DMS79 treated with DMSO at 0.1 percent for 48 hours (cell line): ENCODE measurements at places on chromosomes 3 and 15.
A peak's percentile ranks its signal among the peaks of the same experiment; 100 is the strongest.

- no peak for DNase-seq
Measured at GRCh38 chr15:97728791-97729190, 231.7 kb upstream of the ARRDC4 start.

- no peak for DNase-seq
Measured at GRCh38 chr3:105394177-105394576, 27.5 kb downstream of the ALCAM start.

DNA sequence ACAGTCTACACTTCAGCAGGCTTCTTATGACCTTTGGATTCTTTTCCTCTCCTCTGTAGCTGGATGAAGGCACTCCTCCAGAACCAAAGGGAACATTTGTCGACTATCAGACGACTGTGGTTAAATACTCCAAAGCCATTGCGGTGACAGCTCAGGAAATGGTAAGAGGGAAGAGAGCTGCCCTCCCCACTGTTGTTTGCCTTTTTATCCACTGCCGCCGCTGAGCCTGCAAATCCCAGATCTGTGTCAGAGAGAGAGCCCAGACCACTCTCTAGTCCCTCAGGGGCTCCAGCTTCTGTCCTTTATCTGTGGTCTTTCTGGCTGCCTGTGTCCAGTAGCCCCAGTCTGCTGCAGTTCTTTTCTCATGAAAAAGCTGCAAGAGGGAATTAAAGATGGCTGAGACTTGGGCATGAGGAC is 261.5 kb upstream of the TPM1 start:
- DNase-seq, result no peak

DNA sequence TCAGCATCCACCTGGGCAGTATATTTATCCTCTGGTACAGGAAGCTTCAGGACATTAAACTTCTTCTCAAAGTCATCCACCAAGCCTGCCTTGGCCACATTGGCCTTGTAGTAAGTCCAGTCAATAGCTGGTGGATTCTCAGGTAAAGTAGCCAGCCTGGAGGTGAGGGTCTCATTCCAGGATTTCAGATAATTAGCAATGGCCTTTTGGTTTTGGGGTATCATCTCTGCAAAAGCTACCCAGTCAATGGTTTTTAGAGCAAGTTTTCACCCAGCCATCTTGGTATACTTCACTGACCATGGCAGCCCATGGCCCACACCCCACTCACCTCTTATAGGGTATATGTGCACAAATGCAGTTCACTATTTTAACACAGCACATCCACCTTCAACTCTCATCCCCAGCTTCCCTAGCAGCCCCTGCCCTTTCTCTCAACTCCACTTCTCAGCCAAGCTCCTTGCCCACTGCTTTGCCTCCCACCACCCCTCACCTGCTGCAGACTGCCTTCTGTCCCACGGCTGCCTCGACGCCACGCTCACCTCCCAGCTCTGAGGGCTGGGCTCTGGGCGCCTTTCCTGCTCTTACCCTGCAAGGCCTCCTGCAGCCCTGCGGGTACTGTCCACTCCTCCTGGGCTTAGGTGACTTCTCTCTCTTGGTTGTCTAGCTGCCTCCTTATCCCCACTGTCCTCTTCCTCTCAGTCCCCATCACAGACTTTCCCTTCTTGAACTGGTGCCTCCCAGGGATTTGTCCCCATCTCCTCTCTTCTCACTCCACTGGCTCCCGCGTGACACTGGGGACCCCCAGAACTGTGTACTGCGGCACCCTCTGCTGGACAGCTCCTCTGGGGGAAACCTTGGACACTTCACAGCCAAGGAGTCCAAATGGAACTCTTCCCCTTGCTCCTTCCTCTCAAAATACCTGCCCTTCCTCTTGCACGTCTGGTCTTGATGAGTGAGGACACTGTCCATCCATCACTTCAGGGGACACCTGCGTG is 1.7 kb upstream of the TGM5 start:
- DNase-seq, result no peak

- no peak for DNase-seq
Measured at GRCh38 chr3:184237807-184238206, 8.4 kb downstream of the VWA5B2 start.

DNA sequence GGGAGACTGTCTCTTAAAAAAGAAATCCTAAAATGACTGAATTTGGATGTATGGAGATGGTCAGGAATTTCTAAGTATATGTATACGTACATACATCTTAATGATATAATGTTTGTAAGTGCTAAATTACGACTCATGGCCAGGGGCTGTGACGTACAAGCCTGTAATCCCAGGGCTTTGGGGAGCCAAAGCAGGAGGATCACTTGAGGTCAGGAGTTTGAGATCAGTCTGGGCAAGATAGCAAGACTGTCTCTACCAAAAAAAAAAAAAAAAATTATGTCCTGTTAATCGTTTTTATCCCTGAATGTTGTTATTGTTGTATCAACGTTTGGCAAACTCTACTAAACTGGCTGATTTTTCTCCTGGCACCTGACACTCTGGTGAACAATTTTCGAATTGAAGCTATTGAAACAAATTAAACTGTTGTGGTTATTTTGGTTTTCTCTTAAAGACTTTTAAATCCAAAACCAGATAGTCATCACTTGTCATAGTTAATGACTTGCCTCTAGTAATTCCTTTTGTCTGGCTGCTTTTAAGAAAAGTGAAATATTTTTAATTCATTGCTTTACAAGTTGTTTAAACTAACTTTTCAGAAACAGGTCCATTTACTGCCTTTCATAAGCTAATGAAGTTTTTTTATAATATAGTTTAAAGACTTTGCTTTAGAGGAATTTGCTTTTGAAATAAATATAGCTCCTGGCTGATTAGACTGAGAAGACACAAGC is 7.0 kb downstream of the MORF4L1 start:
- DNase-seq, result no peak

GRCh38 chr3:20974396-20974795 is 776.6 kb downstream of the ZNF385D start:
- DNase-seq, result no peak

DNA sequence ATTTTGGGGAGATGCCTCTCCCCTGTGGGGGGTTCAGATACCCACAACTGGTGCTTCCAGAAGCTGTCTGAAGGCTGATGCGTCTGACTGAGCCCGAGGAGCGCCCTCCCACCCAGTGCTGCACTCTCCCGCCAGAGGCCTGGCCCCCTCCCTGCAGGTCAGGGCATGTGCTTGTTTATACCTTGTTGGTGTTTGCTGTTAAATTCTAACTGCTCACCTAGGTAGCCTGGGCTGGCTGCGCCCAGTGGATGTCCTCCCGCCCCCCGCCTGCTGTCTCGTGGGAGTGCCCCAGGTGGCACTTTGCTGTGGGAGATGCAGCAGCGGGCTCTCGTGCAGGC is 12.9 kb downstream of the KLF13 start:
- DNase-seq, result no peak

DNA sequence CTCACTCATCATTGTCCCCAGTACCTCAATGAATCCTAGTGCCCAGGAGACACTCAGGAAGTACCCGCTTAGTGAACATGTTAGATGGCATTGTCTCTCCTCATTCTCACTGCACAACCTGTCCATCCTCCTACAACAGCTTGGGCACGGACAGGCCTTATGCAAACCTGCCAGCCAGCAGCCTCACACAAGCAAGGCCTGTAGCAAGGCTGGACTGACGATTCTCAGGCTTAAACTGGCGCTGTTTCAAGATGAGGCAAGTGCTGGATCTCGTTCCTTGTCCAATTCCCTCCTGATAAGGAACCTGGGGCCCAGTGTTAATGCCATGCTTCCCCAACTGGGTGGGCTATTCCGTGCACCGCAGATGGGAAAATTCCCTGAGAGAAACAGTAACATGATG is 59.0 kb downstream of the CDCP1 start:
- no peak for DNase-seq

- no peak for DNase-seq
Measured at GRCh38 chr3:136120373-136121348, 75.5 kb downstream of the MSL2 start.

DNA sequence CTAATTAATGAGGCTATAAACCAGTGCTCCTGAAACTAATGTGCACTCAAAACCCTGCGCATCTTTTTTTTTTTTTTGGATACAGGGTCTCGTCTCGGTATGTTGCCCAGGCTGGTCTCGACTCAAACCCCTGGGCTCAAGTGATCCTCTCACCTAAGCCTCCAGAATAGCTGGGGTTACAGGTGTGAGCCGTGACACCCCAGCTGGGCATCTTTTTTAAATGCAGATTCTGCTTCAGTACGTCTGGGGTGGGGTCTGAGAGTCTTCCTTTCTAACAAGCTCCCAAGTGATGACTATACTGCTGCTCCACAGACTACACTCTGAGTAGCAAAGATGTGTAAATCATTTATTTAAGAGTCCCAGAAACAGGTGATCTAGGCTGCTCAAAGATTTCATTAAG is 73.0 kb downstream of the BFSP2 start:
- peak; percentile 67 for DNase-seq

- DNase-seq, result no peak
Measured at GRCh38 chr3:160287666-160288065, 62.4 kb downstream of the C3orf80 start.

GRCh38 chr3:36800533-36801116 is 36.3 kb upstream of the DCLK3 start:
- DNase-seq, result no peak

DNA sequence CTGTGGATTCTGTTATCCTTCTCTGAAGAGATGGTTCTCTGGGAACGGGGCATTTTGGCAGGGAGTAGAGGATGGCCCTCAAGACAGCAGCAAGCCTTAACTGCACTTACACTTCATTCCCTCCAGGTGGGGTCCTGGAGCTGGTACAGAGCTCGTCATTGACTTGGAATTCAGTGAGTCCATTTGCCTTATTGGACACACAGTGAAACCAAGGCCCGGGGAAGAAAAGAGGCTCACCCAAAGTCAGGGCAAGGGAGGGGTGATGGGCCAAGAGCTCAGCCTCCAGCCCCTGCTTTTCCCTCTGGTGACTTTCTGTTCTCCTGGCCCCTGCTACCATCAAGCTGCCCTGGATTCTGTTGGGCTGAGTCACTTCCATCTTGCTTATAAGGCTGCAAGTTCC is 125.6 kb downstream of the ETFA start:
- no peak for DNase-seq

- DNase-seq, result no peak
Measured at GRCh38 chr3:171700653-171701052, 109.6 kb downstream of the PLD1 start.

DNA sequence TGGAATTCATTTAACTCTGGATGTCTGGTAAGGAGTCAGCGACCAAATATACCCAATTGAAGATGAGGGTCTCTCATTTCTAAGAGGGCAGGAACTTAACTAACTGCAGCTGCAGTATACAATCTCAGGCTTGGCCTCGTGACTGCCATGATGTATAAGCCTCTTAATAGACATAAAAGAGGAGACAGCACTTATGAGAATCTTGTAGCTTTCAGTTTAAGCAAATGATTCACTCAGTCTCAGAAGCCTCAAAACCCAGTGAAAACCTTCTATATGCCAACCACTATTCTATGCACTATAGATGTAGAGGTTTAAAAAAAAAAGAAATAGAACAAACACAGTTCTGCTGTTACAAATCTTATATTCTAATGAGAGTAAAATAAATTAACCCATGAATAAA is 513.9 kb downstream of the TBL1XR1 start:
- DNase-seq, result no peak

GRCh38 chr3:127172781-127173515 is 20.0 kb upstream of the PRR23E start:
- peak; percentile 83 for DNase-seq

- DNase-seq, result no peak
Measured at GRCh38 chr15:52584414-52584813, 15.6 kb upstream of the ARPP19 start.

GRCh38 chr15:90161950-90162361 is 39.2 kb upstream of the SEMA4B start:
- no peak for DNase-seq

DNA sequence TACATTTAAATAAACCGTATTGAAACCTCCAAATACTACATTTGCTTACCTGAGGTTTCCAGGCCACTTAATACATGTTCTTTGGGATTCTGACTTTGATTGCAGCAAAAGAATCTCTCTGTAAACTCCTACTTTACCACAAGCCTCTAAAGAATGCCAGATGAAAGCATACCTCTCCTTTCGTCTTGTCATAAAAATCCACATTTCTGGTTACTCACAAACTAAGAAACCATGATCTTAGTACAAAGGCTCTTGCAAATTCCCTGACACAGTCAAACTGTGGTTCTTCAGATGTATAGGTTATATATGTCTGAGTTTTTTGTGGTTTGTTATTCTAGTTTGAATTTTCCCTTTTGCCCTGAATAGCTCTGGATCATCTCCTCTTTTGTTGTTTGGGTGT is 188.4 kb downstream of the RAP2B start:
- DNase-seq, result no peak

DNA sequence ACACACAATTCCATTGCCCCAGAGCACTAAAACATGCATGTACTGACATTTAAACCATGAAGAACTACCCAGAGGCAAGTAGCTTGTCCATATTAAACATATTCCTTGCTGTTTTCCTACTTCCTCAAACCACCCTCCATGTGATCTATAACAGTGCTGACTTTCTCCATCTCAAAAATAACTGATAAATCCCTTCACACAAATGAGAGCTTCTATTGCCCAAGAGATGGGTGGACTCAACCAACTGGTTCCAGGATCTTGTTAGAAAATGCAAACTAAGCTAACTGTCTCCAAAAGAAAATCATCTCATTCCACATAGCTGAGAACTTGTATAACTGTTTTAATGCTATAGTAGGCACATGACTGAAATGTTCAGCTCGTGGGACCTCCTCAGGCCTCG is 29.6 kb downstream of the DCLK3 start:
- no peak for DNase-seq

DNA sequence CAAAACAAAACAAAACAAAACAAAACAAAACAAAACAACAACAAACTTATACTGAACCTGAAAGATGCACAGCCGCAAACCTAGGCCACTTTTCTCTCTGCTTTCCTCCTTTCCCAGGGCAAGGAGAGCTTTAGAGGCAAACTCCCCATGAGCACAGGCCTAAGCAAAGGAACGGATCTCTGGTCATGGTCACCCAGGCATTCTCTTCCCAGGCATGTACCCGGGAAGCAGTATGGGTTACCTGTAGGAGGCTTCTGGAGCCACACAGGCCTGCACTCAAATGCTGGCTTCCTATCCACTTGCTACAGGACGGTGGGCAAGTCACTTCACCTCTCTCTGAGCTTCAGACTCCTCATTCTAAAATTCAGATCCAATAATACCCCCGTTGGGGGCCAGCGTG is 171.8 kb downstream of the SMAD6 start:
- DNase-seq, result no peak
